ENCODE measurements at places on chromosomes 6 and 20.

DNA sequence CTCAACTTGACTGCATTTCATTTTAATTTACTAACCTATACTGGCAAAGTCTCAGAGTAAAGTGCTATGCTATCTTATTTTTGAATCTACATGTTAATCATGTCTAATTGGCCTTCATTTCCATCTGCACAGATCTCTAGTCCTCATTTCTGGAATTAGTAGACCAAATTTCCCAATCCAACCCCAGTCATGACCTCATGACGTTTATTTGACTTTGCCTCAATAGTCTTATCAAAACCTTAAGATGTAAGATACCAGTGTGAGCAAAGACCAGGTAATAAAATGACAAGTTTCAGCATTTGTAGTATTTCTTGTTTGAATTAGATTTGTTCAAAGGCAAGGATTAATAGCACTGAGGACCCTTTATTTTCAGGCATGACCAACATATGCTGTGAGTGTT is 43.3 kb upstream of the MYB start:
- DNase-seq: no peak

DNA sequence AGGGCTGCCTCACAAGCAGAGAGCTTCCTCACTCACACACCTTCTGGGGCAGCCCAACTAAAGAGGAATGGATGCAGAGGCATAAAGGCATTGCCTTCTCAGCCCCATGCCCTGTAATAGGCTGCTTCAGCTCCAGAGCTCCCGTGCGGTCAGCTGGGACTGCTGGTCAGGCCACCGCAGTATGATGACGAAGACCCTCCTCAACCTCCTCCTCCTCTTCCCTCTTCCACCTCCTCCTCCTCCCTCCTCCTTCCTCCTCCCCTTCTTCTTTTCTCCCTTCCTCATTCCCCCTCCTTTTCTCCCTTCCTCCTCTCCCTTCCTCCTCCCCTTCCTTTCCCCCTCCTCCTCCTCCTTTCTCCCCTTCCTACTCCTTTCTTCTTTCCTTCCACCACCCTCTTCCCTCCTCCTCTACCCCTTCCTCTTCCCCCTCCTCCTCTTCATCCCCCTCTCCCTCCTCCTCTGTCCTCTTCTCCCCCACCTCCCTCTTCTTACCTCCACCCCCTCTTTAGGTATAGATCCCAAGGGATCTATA is 465.3 kb upstream of the CDH4 start:
- DNase-seq: no peak

DNA sequence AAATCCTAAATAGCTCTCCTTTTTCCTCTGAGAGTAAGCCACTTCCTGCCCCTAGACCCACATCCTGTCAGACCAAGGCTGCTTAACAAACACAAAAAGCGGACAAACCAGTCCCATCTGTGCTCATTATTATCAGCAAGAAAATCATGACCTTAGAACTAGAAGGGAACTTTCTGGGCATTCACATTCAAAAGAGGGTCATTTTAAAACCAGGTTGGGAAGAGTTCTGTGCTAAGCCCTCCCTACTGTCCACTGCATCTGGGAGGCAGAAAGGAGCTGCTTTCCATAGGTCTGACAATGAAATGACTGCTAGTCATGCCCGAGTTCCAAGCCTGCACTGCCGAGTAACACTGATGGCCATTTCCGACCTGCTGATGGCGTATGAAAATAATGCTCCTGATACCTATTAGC is 15.4 kb downstream of the EZR start:
- DNase-seq: peak; percentile 82

DNA sequence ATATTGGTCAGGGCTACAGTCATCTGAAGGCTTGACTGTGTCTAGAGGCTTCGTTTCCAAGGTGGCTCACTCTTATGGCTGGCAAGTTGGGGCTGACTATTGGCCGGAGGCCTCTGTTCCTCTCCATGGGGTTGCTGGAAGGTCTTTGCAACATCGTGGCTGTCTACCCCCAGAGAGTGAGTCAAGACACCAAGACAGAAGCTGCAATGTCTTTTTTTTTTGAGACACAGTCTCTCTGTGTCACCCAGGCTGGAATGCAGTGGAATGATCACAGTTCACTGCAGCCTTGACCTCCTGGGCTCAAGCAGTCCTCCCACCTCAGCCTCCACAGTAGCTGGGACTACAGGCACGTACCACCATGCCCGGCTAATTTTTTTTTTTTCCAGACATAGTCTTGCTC is 29.4 kb upstream of the KIF3B start:
- no peak for DNase-seq

DNA sequence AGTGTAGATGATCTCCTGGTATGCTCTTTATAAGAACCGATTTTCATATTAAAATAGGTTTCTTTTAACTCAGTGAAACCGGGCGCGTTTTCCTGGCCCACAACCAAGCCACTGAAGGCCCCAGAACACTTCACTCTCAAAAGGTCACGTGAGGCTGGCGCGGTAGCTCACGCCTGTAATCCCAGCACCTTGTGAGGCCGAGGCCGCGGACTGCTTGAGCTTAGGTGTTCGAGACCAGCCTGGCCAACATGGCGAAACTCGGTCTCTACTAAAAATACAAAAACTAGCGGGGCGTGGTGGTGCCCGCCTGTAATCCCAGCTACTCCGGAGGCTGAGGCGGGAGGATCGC is 402 bp upstream of the TAF8 start:
- no peak for DNase-seq

DNA sequence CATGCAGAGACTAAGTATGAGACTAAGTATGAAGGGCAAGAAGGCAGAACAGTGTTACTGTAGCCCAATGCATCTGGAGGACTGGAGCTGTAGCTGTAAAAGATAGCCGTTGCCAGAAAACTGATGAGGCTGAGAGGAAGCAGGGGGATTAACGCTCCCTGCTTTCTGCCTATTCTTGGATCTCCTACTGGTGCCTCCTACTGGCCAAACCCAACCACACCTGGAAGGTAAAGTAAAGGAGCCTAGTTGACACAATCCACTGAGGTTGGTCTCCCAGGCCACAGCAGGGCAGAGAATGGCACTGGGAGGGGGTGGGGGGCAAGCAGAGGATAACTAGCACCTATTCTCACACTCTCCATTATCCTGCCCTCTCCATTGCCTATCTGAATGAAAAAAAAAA is 105.0 kb upstream of the MRPS10 start:
- no peak for DNase-seq

DNA sequence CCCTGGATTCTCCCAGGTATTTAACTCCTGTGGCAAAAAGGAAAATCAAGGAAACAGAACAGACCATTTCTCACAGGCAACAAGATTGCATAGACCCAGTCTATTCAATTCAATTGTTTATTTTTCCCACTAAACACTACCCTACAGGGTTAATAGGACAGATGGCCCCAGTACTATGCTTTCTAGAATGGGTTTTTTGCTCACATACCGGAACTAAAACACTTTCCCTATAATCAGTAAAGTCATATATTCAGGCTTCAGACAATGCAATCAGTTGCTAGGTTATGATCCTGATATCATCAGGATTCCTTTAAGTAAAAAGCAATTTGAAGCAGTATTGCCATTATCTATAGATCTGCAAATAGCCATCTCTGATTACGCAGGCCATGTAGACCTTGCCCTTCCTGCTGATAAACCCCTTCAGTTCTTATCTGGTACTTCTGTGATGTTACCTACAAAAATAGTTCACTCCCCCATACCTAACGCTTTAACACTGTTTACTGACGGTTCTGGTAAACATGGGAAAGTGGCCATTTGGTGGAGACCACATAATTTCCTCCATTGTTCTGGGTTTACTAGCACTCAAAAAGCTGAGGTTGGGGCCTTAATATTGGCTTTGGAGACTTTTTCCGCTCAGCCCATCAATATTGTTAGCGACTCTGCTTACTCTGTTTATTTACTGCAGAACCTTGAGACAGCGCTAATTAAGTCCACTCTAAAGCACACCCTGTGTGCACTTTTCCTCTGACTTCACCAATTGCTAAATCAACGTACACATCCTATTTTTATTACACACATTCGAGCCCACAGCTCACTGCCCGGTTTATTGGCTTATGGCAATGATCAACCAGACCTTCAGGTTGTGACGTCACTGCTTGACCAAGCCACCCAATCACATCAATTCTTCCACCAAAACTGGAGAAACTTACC is 666.0 kb downstream of the PHF3 start:
- DNase-seq: no peak

DNA sequence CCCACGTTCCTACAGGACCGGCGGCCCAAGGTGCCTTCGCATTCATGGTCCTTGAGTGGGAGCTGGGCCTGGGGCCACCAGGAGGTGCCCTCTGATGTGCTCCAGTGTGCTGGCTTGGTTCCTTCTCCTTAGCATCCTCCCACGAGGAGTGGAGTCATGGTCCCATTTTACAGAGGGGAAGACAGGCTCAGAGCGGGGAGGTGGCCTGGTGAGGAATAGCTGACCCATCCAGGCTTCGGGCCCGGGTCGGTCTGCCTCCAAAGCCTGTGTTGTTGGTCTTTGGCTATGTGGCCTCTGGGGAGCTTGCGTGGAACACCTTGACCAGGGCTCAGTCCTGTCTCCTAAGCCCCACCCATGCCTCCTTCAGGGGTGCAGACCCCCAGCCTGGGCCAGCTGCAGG is 22.8 kb downstream of the RBM38 start:
- DNase-seq: no peak

GRCh38 chr6:63504777-63505384 is 67.4 kb upstream of the LOC128125822 start:
- no peak for DNase-seq

- DNase-seq: no peak
Measured at GRCh38 chr6:160030103-160030502, 61.2 kb downstream of the IGF2R start.

DNA sequence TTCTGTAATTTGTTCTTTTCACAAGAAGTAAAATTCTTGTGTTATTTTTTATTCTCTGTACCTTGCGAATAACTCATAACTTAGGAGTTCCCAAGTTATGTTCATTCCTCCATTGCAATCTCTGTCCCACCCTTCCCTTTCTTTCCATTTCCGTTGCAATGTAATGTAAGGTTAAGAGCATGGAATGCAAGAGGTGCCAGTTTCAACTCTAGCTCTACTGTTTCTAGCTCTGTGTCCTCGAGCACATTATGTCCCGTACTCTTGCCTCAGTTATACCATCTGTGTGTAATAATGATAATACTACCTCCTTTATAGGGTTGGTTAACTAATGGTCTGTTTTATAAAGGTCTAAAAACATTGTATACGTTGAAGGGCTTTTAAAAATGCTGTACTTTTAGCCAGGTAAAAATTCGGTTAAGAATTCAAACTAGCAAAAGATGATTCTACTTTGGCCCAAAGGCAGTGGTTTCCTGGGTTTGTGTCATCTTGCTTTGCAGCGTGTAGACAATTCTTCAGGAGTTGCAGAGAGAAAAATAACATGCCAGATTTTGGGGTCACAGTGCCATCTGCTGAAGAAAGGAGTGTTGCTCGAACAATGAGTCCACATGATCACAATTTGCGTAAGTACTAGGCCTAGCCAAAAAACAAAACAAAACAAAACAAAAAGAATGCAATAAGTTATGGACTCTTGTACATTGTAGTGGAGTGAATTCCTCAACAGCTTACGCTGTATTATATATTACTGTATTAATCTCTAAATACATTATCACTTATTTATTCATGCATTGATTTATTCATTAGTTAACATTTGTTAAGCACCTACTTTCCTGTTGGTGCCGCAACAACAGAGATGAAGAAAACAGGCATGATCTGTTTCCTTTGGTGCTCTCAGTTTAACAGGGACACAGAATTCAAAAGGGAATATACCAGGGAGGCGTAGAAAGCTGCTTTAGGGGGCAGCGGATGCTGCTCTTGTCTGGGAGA is 10.0 kb upstream of the PFDN4 start:
- DNase-seq: peak; percentile 9

GRCh38 chr6:145247692-145248419 is 487.5 kb downstream of the EPM2A start:
- no peak for DNase-seq

GRCh38 chr6:111837641-111838500 is 35.4 kb downstream of the FYN start:
- no peak for DNase-seq

DNA sequence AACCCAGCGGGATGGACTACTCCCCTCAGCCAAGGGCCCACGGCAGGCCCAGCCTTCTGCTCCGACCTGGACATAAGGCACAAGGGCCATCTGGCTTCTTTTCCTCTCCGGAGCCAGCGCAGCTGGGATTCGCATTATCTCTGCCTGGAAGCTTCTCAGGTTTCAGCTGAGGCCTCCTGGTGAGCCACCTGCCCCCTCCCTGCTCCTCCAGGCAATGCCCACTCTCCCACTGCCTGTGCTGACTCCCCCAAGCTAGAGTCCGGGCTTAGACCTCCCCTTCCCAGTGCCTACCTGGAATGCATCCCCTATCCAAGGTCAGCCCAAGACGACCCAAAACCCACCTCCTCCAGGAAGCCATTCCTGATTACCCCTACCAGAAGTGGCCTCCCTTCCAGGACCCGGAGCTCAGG is 60.7 kb downstream of the EZR start:
- DNase-seq: no peak

DNA sequence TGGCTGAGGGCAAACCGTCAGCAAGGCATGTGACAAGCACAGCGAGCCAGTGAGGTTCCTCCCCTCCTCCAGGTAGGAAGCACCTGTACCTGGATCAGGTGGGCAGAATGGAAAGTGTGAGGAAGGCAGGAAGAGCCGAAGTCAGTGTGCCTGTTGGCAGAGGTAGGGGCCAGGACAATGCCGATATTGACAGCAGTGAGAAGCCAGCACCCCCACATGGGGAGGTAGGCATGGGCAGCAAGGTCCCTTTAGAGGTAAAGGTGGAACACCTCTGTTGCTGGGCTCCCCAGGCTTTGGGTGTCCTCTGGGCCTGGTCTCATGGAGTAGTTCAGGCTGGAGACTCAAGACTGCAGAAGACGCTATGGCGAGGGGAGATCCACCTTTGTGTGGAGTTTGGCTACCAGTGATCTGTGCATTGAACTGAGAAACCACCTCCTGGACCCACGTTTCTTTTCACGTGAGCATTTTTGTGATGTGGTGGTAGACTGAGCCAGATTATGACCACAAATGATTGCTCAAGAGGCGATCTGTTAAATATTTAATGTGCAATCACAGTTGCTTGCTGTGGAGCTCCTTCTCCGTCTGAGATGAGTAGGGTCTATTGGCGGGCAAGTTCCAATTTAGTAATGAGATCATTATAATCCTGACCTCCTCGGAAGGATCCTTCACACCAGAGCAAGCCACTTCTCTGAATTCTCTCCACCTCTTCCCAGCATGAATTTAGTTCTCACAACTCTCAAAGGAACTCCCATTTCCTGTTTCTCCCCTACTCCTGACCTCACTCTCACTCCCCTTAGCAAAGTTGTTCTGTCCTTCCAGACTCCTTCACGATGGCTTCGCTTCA is 174.8 kb downstream of the CDH26 start:
- DNase-seq: peak; percentile 8

DNA sequence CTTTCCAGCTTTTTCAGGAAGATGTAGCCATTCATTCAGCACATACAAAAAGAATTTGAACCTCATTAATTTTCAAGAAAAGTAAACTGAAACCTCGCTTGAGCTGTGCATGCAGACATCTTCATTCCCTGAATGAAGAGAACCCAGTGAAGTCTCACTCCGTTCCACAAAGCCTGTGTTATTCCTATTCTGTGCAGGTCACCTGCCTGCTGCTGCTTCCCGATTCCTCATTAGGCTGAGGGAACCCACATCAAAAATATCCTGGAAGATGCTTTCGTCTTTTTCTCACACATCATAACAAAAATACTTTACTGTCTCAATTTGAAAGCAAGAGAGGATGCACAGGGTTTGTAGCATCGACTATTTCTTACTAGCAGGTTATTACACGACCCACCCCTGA is 40.1 kb downstream of the TRMT6 start:
- no peak for DNase-seq
